ENCODE measurements at places on chromosomes 4 and X.

DNA sequence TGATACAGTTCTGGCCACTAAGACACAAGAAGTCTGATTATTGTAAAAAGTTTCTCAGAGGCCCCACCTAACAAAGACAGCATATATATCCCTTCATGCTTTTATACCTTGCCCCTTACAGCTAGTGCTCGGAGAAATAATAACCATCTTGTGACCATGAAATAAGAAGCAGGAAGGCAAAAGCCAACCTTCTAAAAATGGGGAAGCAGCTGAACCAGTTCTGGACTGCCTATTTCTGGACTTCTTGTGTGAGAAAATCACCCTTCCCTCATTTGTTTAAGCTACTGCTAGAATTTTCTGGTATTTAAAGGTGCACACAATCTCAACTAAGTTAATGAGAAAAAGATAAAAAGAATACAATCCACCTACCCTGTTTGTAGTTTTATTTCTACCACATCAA is 87.5 kb downstream of the CNOT6L start:
- DNase-seq = no peak

DNA sequence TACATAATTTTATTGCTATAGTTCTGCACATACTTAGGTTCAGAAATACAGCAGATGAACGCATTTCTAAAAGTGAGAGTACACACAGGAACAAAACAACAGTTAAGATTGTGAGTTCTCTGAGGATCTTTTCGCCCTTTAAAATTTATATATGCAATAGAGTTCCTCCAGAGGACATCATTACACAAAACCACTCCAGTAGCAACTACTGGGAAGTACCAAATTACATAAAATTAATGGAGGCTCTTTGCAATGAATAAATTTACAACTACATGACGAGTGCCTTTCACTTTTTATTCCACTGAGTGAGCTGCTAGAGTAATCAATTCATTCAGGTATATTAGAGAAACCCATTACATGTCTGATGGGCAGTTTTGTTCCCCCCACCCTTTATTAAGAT is 107.2 kb downstream of the PPP3CA start:
- no peak for DNase-seq

DNA sequence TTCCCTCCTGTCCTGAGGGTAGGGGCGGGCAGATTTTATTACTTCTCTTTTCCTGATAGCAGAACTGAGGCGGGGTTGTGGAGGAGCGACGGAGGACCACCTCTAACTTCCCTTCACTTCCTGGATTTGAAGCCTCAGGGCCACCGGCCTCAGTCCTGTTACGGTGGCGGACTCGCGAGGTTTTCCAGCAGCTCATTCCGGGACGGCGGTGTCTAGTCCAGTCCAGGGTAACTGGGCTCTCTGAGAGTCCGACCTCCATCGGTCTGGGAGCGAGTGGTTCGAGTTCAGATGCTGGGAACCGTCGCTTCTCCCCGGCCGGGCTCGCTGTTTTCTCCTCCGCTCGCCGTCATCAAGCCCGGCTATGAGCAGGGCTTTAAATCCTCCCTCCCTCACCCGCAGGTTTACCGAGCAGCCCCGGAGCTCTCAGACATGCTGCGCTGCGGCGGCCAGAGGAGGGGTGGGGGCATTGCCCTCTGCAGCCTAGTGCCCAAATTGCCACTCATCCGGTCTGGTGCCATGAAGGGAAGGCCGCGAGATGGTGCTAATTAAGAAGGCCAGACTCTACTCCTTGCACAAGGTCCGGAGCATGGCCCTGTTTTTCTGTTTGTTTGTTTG is 23.3 kb downstream of the HAND2 start:
- no peak for DNase-seq

DNA sequence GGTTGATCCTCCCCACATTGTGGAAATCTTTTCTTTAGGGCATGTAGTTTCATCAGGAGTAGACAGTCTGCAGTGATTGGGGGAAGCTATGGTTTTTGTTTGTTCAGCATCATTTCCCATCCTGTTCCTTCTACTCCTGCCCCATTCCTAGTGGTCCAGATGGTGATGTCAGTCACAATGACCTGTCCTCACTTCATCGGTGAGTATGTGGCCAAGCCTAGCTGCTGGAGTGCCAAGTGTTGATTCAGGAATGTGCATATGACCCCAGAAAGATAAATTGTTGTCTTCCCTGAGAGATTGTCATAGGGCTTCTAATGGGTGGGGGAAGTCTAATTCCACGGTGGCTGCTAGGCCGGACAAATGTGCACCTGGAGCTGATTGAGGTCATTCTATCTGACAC is 130.6 kb upstream of the FAT1 start:
- DNase-seq = no peak

GRCh38 chr4:116343809-116344208 is 741.6 kb downstream of the TRAM1L1 start:
- no peak for DNase-seq

DNA sequence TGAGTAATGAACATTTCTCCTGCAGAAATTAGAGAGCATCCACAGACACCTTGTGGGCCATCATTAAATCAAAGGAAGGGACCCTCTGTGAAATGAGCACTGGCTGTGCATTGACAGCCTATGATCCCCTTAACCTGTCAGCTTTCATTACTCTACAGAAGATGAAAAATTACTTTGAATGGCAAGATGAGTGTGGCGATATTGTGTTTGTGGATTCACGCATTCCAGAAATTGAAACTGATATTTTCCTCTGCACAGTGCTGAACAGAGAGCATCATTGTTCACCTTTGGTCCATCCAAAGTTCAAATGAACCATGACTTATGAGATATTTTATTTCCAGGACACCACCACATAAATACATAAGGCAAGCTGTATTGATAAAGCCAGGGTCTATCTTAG is 374.8 kb upstream of the ANXA10 start:
- no peak for DNase-seq

- DNase-seq = no peak
Measured at GRCh38 chr4:5020341-5020740, 1.1 kb upstream of the CYTL1 start.

DNA sequence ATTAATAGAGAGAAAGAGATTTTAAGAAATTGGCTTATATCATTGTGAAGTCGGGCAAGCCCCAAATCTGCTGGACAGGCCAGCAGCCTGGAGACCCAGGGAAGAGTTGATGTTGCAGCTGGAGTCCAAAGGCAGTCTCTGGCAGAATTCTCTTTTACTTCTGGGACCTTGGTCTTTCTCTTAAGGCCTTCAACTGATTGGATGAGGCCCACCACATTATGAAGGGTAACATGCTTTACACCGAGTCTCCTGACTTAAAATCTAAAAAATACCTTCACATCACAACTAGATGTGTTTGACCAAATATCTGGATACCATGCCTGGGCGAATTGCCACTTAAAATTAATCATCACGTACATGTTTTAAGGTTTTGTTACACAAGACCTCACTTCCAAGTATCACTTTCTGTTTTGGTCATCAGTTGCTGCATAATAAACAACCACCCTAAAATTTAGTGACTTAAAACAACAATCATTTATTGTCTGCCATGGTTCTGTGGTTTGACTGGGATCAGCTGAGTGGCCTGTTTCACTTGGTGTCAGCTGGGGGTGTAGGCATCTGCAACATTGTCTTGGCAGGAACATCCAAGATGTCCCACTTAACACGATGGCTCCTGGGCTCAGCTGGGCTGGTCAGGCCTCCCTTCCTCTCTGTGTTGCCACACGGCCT is 3.4 kb downstream of the CD38 start:
- no peak for DNase-seq

GRCh38 chr4:54687887-54688841 is 30.4 kb downstream of the KIT start:
- DNase-seq = no peak

GRCh38 chrX:72280321-72280845 is 3.3 kb upstream of the RPS4X start:
- DNase-seq = no peak

DNA sequence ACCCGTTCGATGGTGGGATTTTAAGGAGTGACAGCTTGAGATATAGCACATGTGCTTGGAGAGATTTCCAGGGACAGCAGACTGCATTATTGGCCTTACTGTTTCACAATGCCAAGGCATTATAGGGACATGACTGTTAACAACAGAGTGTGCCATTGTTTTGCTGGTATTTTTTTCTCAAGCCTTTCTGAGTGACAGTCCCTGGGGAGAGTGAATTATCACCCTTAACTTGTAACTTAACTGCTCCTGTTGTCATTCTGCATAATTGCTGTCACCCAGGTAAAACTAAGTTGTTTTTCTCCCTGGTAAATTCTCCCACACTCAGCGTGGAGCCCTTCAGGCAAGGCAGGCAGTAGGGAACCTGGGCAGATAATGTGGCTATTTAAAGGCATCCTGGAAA is 989.2 kb upstream of the LCORL start:
- DNase-seq = no peak

DNA sequence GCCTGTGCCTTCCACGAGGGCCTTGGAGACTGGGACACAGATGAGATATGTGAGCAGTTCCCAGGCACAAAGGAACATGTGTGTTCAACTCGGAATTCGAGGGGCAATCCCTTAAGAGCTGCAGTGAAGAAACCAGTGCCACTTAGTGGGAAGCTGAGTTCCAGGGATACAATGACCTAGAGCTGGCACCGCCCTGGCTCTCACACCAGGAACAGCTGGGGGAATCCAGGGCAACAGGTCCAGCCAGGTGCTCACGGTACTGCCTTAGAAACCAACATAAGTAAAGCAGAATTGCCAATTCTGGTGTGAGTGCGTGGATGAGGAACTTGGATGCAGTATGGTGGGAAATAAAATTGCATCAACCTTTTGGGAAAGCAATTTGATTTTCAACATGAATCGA is 122.9 kb downstream of the AFAP1 start:
- DNase-seq = no peak

DNA sequence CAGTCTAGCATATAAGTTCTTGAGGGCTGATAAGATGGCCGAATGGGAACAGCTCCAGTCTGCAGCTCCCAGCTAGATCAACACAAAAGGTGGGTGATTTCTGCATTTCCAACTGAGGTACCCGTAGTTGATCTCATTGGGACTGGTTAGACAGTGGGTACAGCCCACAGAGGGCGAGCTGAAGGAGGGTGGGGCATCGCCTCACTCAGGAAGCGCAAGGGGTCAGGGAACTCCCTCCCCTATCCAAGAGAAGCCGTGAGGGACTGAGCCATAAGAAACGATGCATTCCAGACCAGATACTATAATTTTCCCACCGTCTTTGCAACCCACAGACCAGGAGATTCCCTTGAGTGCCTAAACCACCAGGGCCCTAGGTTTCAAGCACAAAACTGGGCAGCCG is 109.0 kb downstream of the RPS6KA6 start:
- DNase-seq = no peak

DNA sequence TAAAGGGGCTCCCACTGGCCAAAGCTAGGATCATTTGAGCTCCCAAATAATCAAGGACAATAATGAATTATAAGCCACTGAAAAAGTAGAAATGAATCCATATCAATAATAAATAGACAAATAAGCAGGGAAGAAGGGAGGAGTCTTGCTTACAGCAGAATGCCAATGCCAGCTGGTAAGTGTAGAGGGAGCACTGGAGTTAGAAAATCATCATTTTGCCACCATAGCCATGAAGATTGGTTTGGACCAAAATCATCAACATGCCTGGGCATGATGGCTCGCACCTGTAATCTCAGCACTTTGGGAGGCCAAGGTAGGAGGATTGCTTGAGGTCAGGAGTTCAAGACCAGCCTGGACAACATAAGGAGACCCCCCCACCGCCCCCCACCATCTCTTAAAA is 20.4 kb upstream of the SH3KBP1 start:
- DNase-seq = no peak

- no peak for DNase-seq
Measured at GRCh38 chrX:24283127-24283794, 30.6 kb downstream of the SUPT20HL2 start.

DNA sequence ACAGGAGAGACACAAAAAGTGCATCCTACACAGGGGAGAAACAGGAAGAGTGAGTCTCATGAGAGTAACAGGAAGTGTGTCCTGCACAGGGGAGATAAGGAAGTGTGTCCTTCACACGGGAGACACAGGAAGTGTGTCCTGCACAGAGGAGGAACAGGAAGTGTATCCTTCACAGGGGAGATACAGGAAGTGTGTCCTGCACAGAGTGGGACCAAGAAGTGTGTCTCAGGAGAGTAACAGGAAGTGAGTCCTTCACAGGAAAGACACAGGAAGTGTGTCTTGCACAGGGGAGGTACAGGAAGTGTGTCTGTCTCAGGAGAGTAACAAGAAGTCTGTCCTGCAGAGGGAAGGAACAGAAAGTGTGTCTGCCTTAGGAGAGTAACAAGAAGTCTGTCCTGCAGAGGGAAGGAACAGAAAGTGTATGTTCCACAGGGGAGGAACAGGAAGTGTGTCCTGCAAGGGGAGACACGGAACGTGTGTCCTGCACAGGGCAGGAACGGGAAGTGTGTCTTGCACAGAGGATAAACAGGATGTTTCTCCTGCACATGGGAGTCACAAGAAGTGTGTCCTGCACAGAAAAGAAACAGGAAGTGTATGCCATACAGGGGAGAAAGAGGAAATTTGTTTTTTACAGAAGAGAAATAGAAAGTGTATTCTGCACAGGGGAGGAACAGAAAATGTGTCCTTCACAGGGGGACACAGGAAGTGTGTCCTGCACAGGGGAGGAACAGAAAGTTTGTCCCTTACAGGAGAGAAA is 102.0 kb downstream of the ARSF start:
- no peak for DNase-seq

- no peak for DNase-seq
Measured at GRCh38 chr4:39706741-39707511, 9.0 kb downstream of the UBE2K start.

DNA sequence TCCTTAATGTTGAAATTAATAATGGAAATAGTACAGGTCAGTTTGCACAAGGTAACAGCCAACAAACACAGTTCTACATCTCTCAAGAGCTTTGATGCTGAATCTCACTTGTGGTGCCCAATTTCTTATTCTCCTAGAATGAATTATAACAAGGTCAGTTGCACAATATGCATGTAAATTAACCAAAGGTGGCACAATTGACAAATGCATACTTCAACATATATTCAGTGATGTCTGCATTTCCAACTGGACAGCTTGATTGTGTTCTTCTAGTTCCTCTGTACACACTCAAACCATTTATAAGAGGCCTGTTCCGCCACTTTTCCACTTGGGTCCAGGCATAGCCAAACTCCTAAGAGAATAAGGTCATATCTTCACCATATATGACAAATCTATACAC is 210.3 kb upstream of the EPHA5 start:
- DNase-seq = no peak

DNA sequence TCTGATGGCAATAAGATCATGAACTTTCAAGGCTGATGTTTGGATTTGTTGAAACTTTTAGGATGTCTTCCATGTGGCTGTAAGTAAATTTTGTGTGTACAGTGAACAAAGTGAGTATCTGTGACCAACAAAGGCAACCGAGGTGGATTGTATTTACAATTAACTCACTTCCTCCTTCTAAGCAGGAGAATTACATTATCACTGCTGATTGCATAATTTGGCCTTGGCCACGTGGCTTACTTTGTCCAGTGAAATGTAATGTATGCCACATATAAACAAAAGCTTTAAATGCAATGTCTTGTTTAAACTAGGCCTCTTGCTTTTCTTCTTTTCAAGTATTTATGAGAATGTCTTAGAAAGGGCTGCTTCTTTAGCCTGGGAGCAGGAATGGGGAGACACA is 66.3 kb upstream of the MAD2L1 start:
- DNase-seq = no peak

Data from AG04450 (cell line).